Lung microvascular endothelial cell (primary cell): ENCODE measurements at places on chromosomes 13 and 19.

- no peak for DNase-seq
Observed at GRCh38 chr13:93771782-93772181, 545.2 kb downstream of the GPC6 start.

DNA sequence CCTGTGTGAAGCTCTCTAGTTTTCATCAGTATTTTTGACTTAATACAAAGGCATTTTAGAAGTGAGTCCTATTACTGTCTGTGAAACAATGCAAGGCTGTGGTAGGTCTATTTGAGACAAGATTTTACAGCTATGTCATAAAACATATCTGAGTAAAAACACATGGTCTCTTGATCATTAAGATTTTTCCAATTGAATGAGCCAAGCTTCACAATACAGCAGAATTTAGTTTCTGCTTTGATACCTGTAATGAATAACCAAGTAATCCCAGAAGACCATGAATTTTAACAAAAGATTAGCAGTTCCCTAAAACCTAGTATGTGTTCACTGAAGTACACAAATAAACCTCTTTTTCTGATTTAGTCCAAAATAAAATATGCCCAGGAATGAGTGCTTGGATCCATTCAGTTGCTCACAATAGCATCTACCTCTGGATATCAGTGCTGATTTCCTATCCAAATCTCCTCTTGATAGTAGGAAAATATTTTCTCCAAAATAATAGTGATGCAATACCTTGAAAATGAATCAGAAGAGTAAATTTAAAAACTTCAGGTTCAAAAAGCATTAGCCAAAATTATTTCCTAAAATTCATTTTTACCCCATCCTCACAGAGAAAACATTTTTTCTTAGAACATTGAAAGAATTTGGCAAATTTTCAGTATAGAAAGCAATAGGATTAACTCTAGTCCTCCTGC, 533.5 kb upstream of the SGCG start:
- DNase-seq = no peak

GRCh38 chr13:74570834-74571233, 436.6 kb upstream of the KLF12 start:
- no peak for DNase-seq

DNA sequence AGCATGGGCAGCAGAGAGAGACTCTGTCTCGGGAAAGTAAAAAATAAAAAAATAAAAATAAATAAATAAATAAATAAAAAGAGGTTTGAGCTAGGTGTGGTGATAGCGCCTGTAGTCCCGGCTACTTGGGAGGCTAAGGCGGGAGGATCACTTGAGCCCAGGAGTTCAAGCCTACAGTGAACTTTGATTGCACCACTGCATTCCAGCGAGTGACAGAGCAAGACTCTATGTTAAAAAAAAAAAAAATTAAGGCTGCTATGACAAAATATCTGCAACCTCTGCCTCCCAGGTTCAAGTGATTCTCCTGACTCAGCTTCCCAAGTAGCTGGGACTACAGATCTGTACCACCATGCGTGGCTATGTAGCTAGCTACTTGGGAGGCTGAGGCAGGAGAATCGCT, 3.2 kb upstream of the DENND1C start:
- DNase-seq = no peak

- no peak for DNase-seq
Observed at GRCh38 chr19:17183858-17184321, 31.3 kb upstream of the USE1 start.
